ENCODE measurements at places on chromosomes 7 and 10.

- no peak for DNase-seq
These were observed 1.7 kb downstream of the SHTN1 start for GRCh38 chr10:117003336-117003735.

GRCh38 chr10:128540128-128540762 is 414.0 kb upstream of the MKI67 start:
- no peak for DNase-seq

DNA sequence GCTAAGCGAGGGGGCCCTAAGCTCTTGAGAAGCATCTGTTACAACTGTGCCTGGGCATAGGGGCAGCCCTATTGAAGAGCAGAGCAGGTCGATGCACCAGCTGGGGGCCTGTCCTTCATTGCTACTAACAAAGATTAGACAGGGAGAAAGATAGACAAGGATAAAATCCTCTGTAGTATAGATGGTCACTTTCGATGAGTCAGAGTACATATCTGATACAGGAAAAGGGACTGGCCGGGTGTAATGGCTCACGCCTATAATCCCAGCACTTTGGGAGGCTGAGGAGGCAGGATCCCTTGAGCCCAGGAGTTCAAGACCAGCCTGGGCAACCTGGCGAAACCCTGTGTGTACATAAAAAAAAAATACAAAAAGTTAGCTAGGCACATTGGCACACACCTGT is 13.6 kb downstream of the OPTN start:
- DNase-seq = no peak

GRCh38 chr10:99809931-99810615 is 27.6 kb downstream of the ABCC2 start:
- DNase-seq = no peak

- DNase-seq = no peak
These were observed 516.9 kb downstream of the REEP3 start for GRCh38 chr10:64038107-64038506.

DNA sequence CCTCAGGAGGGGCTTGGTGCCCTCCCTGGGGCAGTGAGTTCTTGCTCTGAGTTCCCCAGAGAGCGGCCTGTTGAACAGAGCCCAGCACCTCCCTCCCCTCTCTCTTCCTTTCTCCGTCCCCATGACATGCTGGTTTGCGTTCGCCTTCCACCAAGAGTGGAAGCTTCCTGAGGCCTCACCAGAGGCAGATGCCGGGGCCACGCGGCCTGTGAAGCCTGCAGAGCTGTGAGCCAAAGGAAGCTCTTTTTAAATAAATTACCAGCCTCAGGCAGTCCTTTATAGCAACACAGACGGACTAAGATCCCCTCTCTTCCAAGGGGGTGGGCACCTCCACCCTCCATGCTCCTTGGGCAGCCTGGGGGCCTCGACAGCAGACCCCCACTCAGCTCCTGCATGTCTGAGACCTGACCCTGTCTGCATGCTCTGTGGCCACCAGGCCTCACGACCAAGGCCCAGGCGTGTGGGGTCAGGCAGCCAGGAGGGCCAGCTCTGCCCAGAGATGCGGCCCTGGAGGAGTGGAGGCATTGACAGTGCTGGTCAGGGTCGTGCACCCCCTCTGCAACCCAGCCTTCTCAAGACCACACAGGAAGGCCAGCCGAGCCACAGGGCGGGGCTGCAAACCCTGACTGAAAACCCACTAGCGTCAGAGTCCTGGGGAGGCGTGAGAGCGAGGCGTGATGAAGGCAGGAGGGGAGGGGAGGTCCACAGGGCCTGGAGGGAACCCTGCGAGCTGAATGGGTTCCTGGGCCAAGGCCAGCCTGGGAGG is 54.6 kb upstream of the ADGRA1 start:
- no peak for DNase-seq

- DNase-seq = no peak
These were observed 3.9 kb upstream of the FAS start for GRCh38 chr10:88986549-88987242.

GRCh38 chr7:55156919-55157763 is 138.3 kb downstream of the EGFR start:
- DNase-seq = no peak

- DNase-seq = no peak
These were observed 14.0 kb downstream of the KMT2E start for GRCh38 chr7:105028004-105028403.

GRCh38 chr7:48502021-48502420 is 330.8 kb downstream of the ABCA13 start:
- no peak for DNase-seq

- DNase-seq = no peak
These were observed 47.9 kb downstream of the IRF5 start for GRCh38 chr7:128985660-128986059.

- DNase-seq = no peak
These were observed 135.7 kb downstream of the PDE1C start for GRCh38 chr7:31934551-31934950.

GRCh38 chr10:95976362-95977229 is 66.8 kb upstream of the CCNJ start:
- DNase-seq = no peak

- DNase-seq = no peak
These were observed 38.8 kb upstream of the ZRANB1 start for GRCh38 chr10:124903111-124903510.

- no peak for DNase-seq
These were observed 205.3 kb downstream of the SKAP2 start for GRCh38 chr7:26659121-26659520.

DNA sequence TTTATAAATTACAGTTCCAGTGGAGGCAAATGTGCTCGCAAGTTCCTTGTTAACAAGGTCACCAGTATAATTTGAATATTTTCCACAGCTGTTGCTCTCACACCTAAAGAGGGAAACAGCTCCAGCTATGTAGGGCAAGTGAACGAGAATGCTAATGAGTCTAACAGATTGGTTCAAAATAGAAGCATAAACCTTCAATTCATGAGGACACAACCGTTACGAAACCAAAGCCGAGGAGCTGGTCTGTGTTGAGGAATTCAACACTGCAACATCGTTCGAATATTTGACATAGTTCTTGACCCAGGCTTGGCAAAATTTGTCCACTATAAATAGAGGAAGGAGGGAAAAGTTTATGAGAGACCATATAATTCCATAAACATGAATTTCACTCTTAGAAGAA is 161.3 kb downstream of the KLF6 start:
- DNase-seq = no peak

All from stimulated activated CD4-positive, alpha-beta T cell treated with anti-CD3 and anti-CD28 coated beads, Interleukin-1b, Interleukin-23, amount 100 ng/mL, for 1 hour (primary cell).